ENCODE measurements at places on chromosomes 7 and 10.

GRCh38 chr7:8719102-8719501 is 285.7 kb downstream of the NXPH1 start:
- peak; percentile 7 for DNase-seq

DNA sequence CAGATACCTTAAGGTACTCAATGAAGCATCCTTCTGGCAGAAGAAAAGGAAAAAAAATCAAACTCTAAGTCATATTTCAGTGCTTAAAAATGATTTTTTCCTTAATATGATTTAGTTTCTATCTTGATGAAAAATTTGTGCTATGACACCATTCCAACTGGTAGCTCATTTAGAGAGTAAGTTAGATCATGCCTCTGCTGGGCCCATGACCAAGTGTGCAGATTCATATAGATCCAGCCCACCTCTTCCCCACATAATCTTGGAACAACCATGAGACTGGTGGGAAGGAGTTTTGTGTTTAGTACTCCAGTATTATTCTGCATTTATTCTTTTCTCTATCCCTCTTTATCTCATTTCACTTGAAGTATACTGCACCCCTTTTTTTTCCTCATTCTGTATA is 908.3 kb downstream of the KCNMA1 start:
- no peak for DNase-seq

DNA sequence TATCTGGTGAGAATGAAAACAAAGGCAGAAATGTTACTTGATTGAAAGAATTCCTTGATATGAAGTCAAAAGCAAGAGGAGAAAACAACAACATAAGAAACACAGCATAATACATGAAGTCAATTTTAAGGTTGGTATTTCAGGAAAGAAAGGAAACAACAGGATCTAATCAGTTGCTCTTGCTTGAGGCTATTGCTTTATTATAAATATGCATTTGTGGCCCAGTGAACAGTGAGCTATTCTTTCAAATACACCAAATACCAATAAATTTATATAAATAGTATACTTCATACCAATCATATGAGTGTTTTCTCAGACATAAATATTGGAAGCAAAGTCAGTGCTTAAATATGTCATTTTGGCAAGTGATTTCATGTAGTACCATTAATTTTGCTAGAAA is 806.6 kb downstream of the NXPH1 start:
- DNase-seq = no peak

- no peak for DNase-seq
Measured at GRCh38 chr7:104133238-104133637, 74.6 kb downstream of the ORC5 start.

DNA sequence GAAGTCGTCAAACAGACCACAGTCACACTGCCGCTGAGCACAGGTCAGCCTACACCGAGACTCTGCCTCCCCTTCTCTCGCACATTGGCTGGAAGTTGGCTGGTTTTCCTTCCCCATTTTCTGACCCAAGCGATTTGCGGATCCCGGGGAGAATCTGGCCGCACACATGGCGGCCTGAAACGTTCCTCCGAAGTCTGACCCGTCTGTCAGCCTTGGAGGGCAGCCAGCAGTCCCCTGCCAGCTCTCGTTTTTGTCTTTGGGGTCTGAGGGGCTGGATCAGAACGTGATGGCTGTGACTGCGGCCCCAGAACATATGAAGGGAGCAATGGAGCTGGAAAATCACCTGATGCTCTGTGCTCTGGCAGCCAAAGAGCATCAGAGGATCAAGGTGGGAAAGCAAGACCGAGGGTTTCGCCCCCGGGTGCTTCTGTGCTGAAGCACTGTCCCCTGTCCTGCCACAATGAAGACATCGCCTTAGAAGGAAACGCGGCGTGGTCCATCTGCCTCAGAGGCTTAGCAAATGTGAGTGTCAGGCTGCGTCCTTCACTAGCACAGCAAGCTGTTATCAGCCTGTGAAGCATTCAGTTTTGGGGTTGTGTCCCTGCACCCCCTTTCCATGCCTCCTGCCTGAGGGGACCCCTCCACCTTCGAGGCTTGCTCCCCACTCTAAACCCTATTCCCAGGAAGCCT is 119.3 kb upstream of the SHH start:
- no peak for DNase-seq

GRCh38 chr10:45421221-45422097 is 47.4 kb downstream of the ALOX5 start:
- peak; percentile 15 for DNase-seq

DNA sequence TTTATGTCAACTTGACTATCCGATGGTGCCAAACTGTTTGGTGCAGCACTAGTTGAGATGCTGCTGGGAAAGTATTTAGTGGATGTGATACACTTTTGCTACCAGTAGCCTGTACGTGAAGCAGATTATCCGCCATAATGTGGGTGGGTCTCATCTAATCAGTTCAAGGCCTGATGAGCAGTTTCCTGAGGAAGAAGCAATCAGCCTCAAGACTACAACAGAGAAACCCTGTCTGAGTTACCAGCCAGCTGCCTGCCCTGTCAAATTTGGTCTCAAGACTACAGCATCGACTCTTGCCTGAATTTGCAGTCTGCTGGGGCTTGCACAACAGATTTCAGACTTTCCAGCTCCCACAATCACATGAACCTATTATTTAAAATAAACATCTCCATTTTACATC is 10.9 kb upstream of the RBP3 start:
- DNase-seq = no peak

- no peak for DNase-seq
Measured at GRCh38 chr10:100174699-100175677, 10.8 kb downstream of the ERLIN1 start.

DNA sequence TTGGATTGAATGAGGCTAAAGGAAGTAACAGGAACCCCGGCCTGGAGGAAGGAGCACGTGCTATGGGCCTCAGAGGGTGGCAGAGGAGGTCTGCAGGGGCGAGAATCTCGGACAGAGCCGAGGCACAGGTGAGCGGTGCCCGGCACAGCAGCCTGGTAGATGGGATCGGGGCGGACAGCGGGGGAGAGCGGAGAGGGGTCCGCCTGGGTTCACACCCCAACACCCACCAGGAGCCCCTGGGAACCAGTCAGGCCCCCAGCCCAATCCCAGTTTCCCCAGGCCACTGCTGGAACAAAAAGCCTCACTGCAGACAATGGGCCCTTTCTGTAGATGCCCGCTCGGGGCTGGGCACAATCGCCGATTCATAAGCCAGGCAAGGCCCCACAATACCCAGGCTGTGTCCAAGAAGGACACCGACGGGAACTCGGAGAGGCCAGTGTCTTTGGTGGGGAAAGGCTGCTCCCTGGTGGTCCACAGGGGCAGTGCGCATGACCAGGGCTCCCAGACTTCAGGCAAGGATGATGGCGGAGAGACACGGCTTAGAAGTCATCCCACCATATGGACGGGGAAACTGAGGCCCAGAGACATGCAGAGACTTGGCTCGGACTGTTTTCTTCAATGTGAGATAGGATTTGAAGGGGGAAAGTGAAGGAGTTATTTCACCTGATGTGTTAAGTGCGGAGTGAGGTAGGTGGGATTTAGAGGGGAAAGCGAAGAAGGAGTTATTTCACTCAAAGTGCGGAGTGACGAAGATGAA is 106.9 kb upstream of the GPR26 start:
- peak; percentile 9 for DNase-seq

GRCh38 chr10:95572131-95572820 is 11.1 kb upstream of the SORBS1 start:
- no peak for DNase-seq

- no peak for DNase-seq
Measured at GRCh38 chr10:6058682-6059475, 3.3 kb downstream of the IL2RA start.

DNA sequence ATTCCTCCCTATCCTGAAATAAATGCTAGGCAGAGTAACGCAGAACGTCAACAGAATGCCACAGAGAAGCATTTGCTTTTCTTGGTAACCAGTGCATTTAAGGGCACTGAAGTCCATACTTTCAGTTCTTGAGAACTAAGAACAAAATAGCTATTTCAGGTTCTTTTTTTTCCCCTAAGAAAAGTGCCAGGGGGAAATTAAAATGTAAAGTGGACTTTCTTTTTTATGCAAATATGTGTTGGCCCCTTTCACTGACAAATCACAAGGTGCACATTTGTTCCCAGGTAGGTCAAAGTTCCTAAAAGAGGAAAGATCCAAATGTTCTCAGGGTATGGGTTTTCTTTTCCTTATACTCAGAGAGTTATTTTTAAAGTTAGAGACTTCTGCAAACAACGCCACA is 151.5 kb downstream of the HPSE2 start:
- no peak for DNase-seq

DNA sequence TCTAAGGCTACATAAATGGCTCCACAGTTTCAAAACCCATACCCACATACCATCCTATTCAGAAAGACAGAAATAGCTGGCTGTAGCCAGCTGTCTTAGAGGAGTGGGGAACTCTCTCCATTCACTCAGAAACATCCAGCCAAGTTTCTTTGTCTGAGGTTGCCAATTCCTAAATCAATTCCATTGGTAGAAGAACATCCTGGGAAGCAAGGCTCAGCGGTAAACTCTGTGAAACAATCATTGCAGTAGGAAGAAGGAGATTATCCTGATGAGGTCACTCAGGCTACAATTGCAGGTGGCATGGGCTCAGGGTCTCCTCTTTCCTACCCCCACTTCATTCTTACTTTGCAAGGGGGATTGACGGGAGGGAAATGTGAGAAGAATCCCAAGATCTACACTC is 154.0 kb downstream of the ETV1 start:
- DNase-seq = no peak

GRCh38 chr10:49309691-49310411 is 10.9 kb downstream of the C10orf71 start:
- no peak for DNase-seq

- DNase-seq = no peak
Measured at GRCh38 chr10:90180886-90181691, 479.7 kb downstream of the KIF20B start.

DNA sequence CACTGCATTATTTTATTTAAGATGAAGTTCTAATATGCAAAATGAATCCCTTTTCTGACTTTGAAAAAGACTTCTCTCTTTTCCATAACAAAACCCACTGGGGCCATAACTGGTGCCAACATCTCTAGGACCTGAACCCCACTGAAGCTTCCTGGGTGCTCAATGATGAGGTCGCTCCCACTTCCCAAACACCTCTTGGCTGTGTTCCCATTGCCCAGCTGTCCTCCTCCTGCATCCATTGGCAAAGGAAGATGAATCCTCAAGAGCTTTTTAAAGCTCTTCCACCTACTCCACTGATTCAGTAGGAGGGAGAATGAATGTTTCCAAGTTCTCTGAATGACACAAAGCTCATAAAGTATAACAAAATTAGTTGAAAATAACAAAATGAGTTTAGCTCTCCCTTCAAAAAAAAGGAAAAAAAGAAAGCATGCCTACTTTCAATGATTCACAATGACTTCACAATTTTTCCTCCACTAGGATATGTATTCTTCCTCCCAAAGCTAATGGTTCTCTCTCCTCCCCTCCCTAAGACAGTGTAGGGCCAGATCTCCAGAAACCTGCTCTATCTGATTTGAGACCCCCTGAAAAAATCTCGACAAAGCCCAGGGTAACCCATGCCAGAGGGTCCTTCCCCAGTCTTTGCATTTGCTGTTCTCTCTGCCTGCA is 64.8 kb downstream of the SORBS1 start:
- no peak for DNase-seq

DNA sequence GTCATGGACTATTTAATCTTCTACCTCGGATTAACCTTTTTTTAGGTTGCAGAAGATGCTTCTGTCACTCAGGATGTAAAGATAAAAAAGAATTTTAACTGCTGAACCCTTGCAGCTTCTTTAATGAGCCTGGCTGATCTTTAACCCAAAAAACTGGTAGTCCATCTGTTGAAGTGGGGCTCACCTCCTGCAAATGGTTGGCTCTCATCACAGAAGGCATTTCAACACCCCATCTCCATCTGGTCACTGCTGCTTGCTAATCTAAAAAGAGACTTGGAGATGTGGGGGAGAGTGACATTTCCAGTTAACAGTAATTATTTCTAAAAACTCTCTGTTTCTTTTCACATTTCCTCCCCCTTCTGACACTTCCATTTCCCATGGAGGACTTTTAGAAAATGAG is 208.6 kb downstream of the LHFPL3 start:
- DNase-seq = no peak

GRCh38 chr7:154837622-154838021 is 165.3 kb downstream of the PAXIP1 start:
- no peak for DNase-seq

GRCh38 chr7:5419539-5420066 is 4.0 kb downstream of the TNRC18 start:
- no peak for DNase-seq

- no peak for DNase-seq
Measured at GRCh38 chr10:28219251-28219650, 83.6 kb downstream of the MPP7 start.

GRCh38 chr7:18191862-18192625 is 164.4 kb upstream of the PRPS1L1 start:
- no peak for DNase-seq

DNA sequence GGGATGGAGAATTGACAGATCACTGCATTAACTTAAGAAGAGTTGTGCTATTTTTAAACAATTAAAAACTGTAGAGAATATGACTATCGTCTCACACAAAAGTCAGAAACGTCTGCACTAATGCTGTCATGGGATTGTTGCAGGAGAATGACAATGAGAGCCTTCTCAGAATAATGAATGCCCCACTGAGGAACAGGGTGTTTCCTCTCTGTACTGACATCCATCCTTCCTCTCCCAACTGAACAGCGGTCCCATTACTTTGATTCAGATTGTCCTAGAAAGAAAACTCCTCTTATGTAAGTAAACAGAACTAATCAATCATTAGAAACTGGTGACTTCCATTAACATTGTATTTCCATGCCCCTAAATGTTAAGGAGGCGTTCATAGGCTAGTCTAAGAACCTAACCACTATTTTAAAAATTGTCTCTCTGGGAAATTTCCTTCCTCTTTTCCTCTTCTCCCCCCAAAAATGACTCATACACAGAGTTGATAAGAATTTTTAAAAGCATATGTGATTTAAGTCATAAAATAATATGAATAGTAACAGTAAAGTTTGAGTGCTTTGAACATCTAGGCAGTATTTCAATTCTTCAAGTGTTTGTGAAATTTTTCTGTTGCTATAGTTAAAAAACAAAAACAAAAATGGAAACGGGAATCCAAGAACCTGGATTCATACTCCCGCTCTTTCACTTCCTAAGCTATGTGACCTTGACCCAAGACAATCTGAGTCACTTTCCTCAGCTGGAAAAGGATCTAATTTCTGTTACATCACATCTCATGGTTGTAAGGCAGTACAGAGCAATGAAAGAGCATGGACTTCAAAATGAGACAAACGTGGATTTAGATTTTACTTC is 12.7 kb upstream of the MACC1 start:
- DNase-seq = no peak

- no peak for DNase-seq
Measured at GRCh38 chr7:93992421-93993110, 11.6 kb downstream of the BET1 start.

DNA sequence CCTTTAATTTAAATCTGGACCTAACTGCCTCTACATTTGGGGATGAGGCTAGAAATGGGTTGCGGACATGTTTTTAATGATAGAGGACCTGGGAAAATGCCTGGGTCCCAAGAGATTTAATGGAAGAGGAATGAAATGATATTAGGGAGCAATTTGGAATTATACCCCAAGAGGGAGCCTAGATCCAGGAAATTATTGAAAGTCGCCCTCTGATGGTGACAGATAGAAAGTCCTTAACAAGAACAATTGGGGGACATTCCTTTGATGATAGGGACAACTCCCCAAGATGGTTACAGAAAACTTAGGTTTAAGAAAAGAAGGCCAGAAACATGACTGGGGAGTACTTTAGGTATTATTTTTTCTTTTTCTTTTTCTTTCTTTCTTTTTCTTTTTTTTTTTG is 9.5 kb upstream of the TSGA13 start:
- DNase-seq = peak; percentile 58
